Stimulated activated CD8-positive, alpha-beta memory T cell treated with anti-CD3 and anti-CD28 coated beads, Interleukin-15, amount 100 ng/mL, for 48 hours (primary cell): ENCODE measurements at places on chromosomes 2 and 18.
A peak's percentile ranks its signal among the peaks of the same experiment; 100 is the strongest.

DNA sequence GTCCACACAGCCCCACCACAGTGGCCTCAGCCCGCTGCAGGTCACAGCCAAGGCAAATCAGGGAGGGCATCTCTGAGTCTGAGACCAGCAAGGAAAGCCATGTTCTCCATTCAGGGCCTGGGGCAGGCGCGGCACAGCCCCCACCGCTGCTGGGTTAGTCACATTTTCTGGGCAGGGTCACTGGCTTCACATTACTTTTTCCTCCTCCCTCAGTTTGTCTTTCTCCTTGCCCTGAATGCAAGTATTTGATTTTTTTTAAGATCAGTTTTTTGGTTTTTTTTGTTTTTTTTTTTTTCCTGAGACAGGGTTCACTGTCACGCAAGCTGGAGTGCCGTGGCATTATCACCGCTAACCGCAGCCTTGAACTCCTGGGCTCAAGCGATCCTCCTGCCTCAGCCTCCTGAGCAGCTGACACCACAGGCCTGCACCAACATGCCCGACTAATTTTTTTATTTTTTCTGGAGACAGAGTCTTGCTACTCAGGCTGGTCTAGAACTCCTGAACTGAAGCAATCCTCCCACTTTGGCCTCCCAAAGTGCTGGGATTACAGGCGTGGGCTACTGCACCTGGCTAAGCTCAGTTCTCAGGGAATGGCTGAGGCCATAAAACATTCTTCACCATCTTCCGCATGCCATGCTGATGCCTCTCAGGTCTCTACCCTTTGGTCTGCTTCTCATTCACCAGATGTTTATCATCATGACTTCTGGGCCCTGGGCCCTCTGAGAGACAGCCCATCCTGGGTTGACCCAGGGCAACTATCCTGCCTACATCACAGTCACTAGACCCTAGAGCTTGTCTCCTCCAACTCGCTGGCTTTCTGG is 628 bp upstream of the CAPG start:
- no peak for DNase-seq

GRCh38 chr2:24456599-24457556 is 34.2 kb upstream of the NCOA1 start:
- peak; percentile 5 for DNase-seq

DNA sequence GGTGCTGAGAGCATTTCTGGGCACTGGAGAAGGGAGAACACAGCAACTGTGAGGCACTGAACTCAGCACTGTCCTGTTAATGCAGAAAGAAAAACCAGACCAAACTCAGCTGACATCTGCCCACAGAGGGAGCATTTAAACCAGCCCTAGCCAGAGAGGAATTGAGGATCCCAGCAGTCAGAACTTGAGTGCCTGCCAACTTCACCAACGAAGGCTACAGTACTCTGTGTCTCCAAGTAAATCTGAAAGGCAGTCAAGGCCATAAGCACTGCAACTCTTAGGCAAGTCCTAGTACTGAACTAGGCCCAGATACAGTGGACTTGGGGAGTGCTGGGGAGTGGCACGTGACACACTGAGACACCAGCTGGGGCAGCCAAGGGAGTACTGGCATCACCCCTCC is 176.2 kb upstream of the ZC3H15 start:
- no peak for DNase-seq

GRCh38 chr2:8380566-8380965 is 301.3 kb upstream of the ID2 start:
- DNase-seq = no peak

GRCh38 chr2:31131871-31132270 is 6.4 kb downstream of the GALNT14 start:
- no peak for DNase-seq

DNA sequence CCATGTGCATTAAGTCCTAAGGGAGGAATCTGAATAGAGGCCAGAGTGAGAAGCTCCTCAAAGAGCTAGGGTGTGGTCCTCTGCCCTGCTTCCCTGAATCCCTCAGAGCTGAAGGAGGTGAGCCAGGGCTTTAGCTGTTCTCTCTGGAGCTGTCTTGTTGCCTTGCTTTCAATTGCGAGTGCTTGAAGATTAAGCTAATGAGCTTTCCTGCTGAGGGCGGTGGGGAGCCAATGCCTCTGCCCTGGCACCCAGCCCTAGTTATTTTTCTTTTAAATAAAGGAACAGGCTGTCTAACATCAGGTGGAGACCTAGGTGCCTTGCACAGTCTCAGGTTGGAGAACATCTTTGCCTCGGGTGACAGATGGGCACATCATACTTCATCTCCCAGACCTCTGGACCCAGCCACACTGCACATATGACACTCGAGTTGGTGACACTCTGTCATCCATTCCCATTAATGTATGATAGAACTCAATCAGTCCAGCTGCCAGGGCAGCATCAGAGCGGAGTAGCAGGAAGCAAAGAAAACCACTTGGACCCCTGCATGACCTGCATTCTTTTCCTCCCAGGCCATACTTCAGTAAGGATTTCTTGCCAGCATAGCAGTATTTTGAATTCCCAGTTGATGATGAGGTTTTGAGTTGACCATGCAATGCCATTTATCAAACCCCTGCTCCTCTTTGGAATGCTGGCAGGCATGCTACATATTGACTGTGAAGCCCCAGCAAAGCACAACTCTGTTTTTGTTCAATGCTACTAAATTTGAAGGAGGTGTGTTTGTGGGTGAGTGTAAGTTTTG is 292.7 kb downstream of the RNF144A start:
- DNase-seq = no peak

DNA sequence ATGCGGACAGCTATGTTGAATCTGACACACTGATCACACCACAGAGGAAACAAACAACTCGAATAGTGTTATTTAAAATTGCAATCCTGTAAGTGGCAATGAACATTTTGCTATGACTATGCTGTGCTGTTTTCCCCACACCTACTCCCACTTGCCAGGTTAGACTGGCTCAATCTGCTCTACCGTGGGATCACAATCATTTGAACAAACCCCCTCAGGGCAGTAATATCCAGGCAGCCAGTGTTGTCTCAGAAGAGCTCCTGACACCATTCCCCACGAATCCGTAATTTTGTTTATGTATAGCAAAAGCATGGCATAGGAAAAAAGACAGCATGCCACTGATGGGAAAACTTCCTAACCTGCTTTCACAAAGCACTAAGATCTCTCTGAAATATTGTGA is 284.3 kb downstream of the ERBB4 start:
- DNase-seq = no peak

DNA sequence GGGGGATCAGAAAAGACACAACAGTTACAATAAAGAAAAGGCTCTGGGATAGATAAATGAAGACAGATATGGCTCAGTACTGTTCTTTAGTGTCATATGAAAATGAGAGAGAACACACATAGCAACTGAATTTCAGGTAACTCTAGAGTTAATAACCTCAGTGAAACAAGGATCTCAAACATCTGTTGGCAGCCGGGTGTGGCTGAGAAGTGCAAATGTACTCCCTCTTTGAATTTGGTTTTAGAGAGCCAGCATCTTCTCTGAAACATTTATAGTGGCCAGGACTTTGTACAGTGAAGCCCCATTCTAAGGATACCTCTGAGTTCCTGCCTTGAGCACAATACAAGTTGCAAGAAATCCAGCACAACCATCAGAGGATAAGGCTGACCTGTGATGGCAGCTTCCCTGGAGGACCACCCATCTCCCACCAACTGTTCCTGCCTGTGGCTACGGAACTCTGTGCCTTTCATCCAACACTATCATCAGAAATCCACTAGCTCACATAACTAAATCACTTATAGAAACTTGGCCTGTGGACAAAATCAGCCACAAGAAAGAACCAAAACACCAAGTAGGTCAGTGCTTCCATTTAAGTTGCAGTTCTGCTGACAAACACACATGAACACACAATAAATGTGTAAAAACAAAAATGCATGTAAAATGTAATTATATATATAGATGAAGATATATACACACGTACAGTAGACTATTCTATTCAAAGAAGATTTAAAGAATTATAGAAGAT is 37.3 kb upstream of the PEX13 start:
- no peak for DNase-seq

DNA sequence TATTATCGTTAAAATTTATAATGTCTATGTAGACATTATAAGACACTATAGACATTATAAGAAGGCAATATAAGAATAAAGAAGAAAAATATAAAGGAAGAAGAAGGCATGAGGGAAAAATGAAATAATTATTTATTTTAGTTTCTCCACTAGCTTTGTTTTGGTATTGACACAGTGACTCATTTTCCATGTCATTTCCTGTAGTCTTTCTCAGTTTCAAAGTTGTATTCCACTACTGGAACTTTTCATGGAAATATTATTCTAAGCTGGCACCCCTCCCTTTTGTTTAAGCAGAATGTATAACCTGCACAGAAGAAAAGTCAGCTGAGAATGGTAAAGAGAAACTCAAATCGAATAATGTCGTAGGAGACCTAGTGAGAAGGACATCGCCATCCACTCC is 234.2 kb upstream of the NETO1 start:
- no peak for DNase-seq

- no peak for DNase-seq
Observed at GRCh38 chr2:133421516-133422324, 146.5 kb downstream of the NCKAP5 start.

DNA sequence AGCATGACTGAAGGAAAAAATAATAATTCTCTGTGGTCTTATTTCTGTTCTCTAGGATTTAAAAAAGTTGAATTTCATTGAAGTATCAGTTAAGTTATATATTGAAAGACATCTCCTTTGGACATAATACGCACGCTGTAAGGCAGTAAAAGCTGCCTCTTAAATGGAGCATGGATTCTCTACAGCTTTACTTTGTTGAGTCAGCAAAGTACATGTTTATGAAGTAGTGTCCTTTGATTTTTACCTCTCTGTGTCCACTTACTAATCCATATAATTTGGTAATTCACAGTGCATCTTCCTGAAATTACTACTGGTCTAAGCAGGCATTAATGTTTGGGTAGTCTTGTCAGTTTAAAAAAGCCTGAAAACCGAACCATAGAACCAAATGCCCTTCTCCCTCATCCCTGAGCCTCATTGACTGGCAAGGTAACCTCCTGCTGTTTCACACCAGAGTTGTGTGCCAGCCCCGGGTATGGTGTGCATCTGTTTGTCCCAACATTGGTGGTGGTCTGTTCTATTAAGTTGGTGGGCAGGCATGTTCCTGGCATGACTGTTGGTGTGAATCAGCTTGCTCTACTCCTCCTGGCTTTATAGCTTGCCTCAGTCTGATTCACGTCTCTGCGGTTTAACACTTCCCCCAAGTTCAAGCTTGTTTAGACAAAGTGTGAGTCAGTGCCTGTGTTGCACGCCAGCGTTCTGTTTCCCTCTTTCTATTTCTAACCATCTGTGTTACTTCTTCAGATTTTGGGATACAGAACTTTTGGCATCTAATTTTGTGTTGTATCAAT is 71.0 kb upstream of the ITM2C start:
- peak; percentile 70 for DNase-seq

- DNase-seq = peak; percentile 23
Observed at GRCh38 chr2:179020156-179020750, 29.7 kb downstream of the CCDC141 start.

- DNase-seq = no peak
Observed at GRCh38 chr2:3354986-3355385, 22.6 kb downstream of the EIPR1 start.

DNA sequence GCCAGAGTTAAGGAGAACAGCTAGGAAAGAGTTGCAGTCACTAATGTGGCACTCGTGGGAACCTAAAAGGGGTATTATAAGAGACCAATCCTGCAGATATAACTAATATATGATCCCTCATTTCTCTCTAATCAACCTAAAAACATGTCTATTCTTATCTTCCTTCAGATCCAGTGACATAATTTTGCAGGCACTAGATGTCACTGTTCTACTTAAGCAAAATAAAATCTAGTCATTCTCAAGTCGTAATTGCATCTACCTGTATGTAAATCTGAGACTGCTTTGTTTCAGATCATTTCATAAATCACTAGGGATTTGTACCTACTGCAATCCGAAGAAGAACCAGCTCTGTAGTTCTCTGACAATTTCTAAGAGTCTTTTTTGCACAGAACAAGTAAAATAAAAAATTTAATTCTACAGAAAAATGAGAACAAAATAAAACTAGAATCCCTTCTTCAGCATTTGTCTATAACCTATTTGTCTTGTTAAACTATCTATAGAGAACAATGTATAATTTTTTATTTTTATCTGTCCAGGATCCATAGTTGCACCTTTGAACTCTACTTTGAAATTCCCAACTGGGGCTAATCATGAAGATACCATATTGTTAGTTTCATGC is 56.5 kb upstream of the ERBB4 start:
- no peak for DNase-seq

DNA sequence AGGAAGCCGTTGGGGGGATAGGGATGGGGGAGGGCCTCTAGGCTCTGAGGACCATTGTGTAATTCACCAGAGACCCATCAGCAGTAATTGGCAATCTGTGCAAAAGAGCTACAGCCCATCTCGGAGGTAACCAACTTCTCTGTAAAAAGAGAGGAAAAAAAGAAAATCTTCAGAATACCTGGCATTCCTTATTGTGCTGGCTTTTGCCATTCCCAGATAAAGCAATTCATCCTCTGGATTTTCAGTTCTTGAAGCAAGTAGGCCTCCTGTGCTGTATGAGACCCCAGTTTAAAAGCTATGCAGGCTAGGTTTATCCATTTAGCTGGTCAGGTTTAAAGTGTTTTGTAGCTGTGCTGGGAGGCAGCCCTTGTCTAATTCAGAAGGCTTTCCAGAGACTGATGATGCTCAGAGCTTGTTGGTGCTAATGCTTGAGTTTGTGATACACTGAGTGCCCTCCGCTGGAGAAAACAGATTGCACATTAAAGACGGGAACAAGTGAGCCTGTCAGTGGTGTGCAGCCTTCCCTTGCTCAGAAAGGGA is at the start of gene LRRTM4:
LRRTM4 (minus strand) TSS at position 446 of the 540 bp plus-strand sequence.
- DNase-seq = no peak

DNA sequence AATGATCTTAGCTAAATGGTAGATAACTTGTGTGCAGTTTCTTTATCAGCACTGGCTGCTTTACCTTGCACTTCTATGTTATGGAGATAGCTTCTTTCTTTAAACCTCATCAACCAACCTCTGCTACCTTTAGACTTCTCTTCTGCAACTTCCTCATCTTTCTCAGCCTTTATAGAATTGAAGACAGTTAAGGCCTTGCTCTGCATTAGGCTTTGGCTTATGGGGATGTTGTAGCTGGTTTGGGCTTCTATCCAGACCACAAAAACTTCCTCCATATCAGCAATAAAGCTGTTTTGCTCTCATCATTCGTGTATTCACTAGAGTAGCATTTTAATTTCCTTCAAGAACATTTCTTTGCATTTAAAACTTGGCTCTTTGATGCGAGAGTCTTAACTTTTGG is 123.7 kb downstream of the PIK3C3 start:
- no peak for DNase-seq

- DNase-seq = no peak
Observed at GRCh38 chr2:172307800-172308199, 119.6 kb upstream of the ITGA6 start.

DNA sequence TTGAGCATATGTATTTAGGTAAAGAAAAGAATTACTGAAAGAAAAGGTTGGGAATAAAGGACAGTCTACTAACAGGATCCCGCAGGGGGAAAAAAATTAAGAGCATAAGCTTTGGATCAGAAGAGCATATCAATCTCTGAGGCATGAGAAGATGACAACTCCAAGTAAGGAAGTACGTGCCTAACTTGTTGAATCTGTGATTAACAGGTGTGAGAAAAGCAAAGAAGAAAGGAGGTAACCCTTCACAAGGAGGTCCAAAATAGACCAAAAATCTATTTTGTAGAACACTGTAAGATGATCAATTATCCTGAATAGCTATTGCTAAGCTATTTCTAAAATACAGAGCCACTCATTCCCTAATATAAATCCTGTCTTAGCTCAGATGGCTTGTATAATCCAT is 32.8 kb downstream of the TRIP12 start:
- DNase-seq = no peak
